ENCODE measurements at places on chromosomes 11 and 22.

GRCh38 chr22:27327497-27327896 is 474.1 kb downstream of the MN1 start:
- DNase-seq, result no peak

- DNase-seq, result no peak
Observed at GRCh38 chr11:390175-390574, 3.8 kb upstream of the PKP3 start.

DNA sequence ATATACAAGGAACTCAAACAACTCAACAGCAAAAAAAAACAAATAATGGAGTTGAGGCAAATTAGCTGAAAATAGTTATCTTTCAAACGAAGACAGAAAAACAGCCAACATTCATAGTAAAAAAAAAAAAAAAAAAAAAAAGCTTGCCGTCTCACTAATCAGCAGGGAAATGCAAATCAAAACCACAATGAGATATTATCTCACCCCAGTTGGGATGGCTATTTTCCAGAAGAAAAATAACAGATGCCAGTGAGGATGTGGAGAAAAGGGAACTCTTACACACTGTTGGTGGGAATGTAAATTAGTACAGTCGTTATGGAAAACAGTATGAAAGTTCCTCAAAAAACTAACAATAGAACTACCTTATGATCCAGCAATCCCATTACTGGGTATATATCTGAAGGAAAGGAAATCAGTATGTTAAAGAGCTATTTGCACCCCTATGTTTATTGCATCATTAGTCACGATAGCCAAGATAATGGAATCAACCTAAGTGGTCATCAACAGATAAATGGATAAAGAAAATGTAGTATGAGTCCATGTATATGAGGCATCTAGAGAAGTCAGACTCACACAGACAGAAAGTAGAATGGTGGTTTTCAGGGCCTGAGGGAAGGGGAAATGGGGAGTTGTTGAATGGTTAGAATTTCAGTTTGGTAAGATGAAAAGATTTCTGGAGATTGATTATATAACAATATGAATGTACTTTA is 56.0 kb downstream of the USP35 start:
- DNase-seq, result no peak

DNA sequence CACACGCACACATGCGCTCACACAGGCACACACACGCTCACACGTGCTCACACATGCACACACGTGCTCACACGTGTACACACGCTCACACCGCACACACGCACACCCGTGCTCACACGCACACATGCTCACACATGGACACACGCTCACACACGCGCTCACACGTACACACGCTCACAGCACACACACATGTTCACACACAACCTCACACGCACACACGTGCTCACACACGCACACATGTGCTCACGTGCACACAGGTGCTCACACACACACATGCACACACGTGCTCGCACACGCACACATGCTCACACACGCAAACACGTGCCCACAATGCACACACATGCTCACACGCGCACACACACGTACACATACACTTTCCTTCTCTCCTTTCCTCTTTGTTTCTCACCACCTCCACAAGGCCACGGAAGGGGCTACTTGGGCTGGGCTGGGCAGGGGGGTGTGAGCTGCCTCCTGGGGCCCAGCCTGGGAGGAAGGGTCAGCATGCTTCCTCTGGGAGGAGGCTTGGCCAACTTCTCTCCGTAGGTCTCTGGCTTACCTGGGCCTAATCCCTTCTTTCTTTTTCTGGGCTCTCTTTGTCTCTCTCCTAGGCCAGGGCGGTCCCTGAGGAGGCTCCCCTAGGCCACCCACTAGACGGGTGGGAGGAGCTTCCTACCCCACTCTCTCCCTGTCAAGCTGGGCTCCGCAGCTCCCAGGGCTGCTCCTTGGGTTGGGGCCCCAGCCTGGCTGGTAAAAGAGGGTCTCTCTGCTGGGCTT is 34.5 kb upstream of the PARVG start:
- no peak for DNase-seq

- no peak for DNase-seq
Observed at GRCh38 chr22:46931414-46931813, 169.0 kb downstream of the TBC1D22A start.
